ENCODE measurements at places on chromosomes 1 and 21.

DNA sequence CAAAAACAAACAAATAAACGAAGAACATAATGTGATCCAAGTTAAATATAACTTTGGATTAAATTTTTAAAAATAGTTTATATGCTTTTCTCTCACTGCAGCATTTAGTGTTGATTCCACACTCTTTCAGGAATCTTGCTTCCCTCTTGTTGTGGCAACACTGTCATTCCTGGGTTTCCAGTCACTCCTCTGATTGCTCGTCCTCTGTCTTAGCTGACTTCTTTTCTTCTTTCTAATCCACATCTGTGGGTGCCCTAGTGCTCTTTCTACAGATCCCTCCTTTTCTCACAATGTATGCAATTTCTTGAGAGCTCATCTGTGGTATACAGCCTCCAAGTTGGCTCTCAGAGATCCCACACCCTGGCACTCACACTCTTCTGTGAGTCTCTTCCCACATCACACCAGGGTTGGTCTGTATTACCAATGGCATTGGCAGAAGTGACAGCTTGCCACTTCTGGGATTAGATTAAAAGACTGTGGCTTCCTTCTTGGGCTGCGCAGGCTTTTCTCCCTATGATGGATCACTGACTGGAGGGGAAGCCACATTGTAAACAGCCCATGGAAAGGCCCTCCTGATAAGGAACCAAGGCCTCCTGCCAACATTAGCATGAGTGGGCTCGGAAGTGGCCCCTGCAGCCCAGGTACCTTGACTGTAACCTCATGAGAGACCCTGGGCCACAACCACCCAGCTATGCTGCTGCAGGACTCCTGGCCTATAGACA, 11.5 kb upstream of the MYOC start:
- DNase-seq: no peak

GRCh38 chr1:23644555-23644866, 47.1 kb upstream of the RPL11 start:
- no peak for DNase-seq

DNA sequence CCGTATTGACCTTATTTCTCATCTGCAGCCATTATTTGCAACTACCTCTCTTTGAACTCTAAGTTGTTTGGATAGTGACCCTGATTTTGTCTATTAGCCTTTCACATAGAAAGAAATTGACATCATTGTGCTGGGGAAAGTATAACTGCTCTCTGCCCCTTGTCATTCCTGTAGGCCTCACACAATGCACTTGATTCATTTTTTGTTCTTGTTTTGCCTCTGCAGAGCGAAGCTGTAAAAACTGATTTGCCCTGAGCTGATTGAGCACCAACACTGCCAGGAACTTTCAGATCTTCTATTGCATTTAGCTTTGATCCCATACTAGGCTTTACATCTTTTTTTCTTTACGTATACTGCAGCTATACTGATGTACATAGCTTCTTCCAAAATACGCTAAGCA, 167.2 kb upstream of the PTBP2 start:
- DNase-seq: no peak

- peak; percentile 61 for DNase-seq
Observed at GRCh38 chr21:34129901-34130715, 56.7 kb downstream of the MRPS6 start.

DNA sequence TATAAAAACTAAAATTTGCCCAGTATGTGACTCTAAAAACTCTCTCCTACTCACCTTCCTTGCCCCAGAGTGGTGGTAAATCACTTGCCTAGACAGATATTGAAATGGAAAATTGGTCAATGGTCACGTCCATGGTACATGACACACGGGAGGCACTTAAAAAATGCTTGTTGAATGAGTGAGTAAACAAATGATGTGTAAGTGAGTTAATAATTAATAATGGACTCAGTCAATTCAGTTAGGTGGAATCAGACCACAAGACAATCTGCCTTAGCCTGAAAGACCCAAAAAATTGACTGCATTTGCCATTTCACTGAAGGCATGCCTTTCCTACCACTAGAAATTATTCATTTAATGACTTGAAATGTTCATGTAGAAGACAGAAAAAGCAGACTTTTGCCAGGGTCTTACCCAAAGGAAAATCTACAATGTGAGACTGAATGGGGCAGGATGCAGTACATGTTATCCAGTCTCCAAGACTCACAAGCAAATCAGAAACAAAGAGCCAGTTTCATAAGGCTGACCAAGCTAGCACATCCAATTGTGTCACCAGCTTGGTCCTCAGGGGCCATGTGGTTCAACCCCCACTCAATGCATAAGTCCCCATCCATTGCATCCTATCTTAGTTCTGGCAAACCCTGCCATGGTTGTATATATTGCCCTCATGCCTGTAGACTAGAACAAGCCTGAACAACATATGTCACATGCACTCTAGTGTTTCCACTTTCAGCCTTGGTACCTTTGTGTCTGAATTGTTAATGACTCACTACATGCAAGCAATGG, 73.6 kb downstream of the TBX15 start:
- no peak for DNase-seq

GRCh38 chr1:209837671-209838070, 9.9 kb downstream of the UTP25 start:
- DNase-seq: no peak

DNA sequence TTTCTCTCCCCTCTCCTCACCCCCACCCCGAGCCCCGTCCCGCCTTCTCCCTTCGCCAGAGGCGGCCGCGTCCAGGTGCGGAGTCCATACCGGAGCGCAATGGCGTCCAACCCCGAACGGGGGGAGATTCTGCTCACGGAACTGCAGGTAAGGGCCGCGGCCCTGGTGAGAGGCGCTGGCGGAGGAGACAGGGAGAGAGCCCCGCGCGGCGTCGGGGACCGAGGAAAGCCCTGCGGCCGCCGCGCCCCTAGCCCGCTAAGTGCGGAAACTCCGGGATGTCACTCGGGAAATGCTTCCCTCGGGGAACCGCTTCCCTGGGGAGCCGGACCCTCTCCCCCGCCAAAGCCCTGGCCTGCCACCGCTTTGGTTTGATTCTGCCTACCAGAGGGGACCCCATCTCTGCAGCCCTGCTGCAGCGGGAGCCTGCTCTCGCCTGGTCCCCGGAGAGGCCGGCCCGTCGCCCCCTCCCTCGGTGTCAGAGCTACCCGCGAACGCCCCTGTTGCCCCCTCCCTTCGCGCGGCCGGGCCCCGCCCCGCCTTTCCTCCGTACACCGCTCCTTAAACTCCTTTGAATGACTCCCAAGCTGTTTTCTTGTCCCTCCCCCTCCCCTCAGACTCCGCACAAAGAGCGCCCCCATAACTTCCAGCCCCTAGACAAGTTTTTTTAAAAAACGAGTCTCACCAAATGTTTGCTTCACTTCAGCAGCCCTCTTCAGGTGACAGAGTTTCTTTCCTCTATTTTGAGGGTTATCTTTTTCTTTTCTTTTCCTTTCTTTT, 597 bp downstream of the PKN2 start:
- DNase-seq: peak; percentile 86
